Epithelial cell of proximal tubule (primary cell): ENCODE measurements at places on chromosomes 3 and 15. TPM values are rescaled to one million over a fixed set of nuclear protein-coding genes. Genes with fewer than 3 reads are reported as not detected.
A peak's percentile ranks its signal among the peaks of the same experiment; 100 is the strongest.

- no peak for DNase-seq
These were observed 420.5 kb upstream of the NAALADL2 start for GRCh38 chr3:174438501-174439145.

Gene RYK
- total RNA-seq = 33.5 and 60.5 TPM in 2 replicates

DNA sequence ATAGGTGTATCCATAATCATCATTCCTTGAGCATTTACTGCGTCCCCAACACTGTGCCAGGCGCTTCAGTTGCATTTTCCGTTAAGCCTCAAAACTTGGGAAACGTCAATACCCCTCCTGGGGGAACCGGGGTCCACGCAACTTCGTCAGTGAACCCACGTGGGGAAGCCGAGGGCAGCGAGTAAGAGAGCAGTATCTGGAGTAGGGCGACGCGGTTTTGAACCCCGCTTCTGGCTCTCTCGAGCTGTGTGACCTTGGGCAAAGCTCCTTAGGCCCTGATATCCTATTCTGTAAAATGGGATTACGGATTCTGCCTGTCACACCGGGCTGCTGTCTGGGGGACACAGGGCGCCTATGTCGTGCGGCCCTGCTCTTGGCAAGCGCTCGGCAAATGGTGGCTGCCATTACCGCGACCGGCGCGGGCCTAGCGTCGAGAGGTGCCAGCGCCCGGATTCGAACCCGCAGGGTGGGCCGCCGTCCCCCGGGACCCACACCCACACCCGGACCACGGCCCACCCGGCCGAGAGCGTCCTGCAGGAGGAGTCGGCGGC, 590 bp downstream of the POLG start:
- no peak for DNase-seq

DNA sequence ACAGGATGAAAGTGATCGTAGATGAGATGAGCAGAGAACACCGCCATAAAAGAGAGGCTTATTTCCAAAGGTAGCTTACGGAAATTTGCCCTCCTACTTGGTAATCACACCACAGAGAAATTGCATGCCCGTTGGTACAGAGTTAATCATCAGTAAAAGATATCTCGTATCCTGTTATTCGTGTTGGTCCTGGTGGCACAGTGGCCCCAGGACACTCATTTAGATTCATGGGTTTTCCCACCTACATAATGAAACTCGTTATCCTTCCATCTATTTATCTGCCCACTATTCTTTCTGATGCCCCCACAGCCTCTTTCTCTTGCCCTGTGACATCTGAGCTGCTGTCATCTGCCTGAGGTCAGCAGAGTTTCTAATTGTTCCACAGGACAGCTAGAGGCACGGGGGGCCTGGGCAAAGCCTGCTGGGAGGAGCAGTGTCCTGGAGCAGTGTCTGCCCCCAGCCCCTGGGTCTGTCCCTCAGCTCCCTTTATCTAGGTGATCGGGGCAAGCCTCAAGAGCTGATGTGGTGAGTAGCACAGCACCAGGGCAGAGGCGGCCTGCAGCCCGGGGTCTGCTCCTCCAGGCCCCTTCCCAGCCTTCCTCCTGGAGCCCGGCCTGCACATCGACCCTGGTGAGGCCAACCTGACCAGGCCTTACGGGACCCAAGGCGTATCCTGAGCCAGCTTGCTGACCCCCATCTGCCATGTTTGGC, 42.2 kb downstream of the PXYLP1 start:
- no peak for DNase-seq

Gene IP6K2
- total RNA-seq = 75.1 and 87.9 TPM in 2 replicates

DNA sequence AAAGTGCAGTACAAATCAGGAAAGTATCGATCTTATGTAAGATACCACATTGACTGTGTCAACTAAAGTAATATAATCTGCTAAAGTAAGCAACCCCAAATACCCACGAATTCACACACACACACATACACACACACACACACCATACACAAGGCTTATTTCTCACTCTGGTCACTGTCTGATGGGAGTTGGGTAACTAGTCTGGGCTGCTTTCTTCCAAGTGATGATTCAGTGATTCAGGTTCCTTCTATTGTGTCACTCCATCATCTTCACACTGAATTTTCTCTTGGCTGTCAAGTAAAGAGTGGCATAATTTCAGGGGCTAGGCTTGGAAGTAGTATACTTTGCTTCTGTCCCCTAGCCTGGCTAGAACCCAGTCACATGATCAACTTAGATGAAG, 104.8 kb upstream of the CCDC54 start:
- no peak for DNase-seq

DNA sequence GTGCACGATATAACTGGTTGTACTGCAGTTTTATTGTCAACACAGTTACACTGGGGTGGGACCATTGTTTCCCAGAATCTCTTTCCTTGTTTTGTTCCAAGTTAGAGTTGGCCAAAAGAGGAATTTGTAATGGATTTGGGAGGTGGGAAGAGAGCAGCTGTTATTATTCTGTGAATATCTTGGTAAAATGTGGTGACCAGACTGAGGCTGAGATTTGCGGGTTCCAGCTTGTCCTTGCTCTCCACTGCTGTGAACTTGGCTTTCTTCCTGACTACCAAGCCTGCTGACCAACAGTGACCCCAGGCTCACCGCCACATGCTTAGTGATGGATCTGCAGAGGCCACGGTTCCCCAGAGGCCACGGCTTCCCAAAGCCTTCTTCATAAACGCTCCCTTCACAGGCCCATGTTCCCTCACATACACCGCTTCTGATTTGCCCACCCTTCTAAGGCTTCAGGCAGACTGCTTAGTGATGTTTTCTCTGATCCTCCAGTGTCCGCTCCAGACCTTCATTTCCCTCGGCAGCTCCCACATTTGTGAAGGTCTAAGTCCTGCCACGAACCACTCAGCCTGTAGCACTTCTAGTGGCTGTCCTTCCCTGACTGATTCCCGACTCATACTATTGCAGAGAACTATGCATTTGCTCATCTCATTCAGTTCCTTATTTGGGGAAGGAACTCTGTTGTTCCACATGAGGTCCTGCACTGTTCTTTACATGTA, 525.5 kb upstream of the RGMA start:
- DNase-seq = no peak

DNA sequence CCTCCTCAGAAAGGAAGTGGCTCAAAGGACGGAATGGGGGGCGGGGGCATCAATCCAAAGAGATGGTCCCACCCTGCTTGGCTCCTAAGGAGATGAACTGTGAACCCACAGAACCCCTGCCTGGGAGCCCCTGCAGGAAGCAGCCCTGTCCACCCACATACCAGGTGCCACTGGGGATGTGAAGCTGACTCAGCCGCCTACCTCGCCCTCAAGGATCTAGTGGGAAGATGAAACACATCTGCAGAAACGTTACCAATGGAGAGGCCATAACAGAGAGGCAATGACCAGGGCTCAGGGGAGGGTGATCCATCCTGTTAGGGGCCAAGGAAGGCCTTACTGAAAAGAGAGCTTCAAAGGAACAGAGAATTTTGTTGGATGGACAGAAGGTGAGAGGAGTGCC, 35.1 kb downstream of the EAF1 start:
- no peak for DNase-seq

DNA sequence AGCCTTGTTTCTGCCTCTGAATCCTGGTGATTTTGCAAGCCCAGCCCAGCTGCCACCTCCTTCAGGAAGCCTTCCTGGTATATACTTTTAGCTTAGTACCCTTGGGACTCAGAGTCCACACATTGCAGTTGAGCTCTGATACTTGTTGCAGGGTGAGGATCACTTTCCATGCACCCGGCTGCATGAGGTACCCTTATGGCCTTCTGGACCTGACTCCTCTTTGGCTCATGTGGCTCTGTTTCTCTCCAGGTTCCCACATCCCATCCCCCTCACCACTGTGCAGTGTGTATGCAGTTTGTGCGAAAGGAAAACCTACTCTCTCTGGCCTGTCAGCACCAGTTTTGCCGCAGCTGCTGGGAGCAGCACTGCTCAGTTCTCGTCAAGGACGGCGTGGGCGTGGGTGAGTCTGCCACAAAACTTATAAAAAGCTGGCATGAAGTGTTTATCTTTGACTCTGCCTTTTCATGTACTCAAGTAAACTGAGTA, 23.1 kb upstream of the P4HTM start:
- DNase-seq = no peak

DNA sequence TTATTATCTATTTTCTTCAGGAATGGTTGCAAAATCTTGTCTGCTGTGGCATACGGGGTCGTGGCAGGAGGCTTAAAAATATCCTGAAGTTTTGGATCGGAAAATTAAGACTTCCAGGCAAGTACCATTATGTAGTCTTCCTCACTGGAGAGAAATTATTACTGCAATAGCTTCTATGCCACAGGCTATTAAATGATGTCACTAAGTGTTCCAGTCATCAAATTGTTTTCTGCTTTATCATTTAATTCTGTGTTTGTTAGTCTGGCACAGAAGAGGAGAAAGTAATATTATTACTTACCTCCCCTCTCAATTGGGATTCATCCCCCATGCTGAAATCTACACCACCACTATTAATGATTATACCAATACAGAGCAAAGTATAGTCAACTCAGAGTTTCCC, 378.2 kb upstream of the ALCAM start:
- DNase-seq = no peak

DNA sequence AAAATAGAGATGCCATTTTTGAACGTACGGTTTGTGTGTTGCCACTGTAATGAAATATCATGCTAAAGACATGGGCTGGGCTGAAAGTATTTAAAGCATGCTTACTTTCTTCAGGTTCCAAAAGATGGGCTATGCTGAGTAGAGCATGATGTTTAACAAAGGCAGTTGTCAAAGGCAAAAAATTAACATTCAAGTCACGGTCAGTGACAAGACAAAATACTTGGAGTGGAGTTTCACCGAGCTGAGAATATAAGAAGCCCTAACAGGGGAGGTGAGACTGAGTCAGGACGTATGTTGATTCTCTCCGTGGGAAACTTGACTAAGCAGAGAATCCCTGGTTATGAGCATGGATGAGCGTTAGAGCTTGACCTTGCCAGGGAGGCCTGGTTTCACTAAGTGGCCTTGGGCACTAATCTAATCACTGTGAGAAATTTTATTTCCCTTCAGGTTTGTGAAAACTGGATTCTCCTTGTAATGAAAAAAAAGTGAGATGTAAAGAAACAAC, 218.2 kb upstream of the ADAMTS9 start:
- peak; percentile 61 for DNase-seq

Gene GRM2
- not detected in 2 replicates for total RNA-seq

Gene CCR9
- 0.17 TPM in 1 of 2 replicates, not detected in the other for total RNA-seq

DNA sequence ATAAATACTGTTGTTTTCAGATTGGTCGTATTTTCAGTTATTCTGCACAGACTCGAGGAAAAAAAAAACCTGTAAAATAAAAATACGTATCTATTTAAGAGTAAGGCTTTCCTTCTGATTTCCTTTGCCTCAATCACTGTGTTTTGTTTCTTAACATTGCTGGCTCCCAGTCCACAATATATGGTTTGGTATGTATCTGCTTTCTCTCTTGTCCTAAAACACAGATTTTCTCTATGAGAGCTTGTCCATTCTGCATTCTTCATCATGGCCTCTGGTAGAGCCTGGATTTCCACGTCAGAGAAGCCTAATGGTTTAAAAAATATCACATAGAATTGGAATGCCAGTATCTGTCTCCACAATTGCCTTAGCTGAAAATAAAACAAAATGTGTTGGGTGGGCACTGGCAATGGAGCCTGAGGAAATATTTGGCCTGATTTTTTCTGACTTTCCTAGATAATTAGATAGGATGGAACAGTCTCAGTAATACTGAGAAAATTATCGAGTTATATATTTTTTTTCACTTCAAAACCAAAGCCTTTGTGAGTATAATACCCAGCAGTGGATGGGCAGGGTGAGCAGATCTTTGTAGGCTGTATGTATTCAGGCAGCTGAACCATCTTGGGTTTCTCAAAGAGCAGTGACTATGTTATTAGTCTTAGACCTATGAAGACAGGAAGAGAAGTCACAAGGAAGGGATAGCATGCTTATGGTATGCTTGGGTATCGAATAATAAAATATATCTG, 1.9 kb downstream of the CD200 start:
- no peak for DNase-seq

DNA sequence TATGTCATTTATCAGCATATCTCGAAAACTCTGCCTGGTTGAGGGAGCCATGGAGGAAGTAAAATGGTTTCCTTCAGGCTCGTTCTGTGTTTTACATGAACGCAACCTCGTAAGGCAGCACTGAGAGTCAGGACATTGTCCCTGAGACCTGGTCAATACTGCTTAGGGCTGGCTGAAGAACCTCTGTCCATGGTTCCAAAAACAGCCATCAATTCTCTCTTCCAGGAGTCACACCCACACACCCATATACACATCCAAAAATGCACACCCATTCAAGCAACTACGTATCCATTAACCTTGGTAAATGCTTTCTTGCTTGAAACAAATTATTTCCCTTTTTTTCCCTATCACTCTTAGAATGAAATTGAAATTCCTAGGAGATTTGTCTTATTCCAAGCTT, 91.0 kb upstream of the CHL1 start:
- no peak for DNase-seq

- DNase-seq = no peak
These were observed 17.2 kb upstream of the ADIPOQ start for GRCh38 chr3:186825294-186825821.

Gene CEMIP
- 0.06 and 0.07 TPM in 2 replicates for total RNA-seq

- DNase-seq = no peak
These were observed 28.3 kb downstream of the CMSS1 start for GRCh38 chr3:99845999-99846398.

- no peak for DNase-seq
These were observed 10.9 kb downstream of the GPR87 start for GRCh38 chr3:151305775-151306151.

GRCh38 chr3:134597390-134597970, 53.3 kb downstream of the KY start:
- DNase-seq = no peak

DNA sequence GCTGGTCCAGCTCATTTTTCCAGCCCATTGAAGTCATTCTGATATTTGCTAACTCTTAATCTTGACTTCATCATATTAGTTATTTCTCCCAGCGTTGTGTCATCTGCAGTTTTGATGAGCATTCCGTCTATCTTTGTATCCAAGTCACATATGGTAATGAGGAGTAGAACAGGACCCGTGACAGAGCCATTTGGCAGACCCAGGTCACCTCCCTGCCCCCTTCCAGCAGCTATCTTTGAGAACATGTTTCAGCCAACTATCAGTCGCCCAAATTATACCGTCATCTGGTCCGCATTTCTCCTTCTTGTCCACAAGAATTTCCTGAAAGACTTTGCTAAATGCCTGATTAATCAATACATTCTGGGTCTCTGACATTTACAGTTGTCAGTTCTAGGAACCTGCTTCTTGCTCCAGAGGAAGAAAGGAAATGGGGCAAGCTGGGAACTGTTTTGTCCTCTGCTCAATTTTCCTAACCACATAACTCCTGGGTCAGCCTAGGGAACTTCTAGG, 347.1 kb upstream of the NR2E3 start:
- no peak for DNase-seq

GRCh38 chr15:73944161-73945129, 18.2 kb downstream of the LOXL1 start:
- no peak for DNase-seq

Gene CCDC9B
- 4.6 and 10.7 TPM in 2 replicates for total RNA-seq
